Body of pancreas (tissue), 4 donors: ENCODE measurements at places on chromosomes 2 and 18. TPM values are rescaled to one million over a fixed set of nuclear protein-coding genes. Genes with fewer than 3 reads are reported as not detected.

GRCh38 chr2:75317316-75317715 is 118.0 kb upstream of the TACR1 start:
- H3K27me3 ChIP-seq = no peaks in the 10 kb centered on the region
- no peak for DNase-seq
- no peaks in the 10 kb centered on the region for H3K4me1 ChIP-seq

The ERFE gene
- not detected for total RNA-seq

GRCh38 chr2:173054466-173054865 is 21.2 kb upstream of the MAP3K20 start:
- no peak for DNase-seq
- H3K36me3 ChIP-seq = no peaks in the 10 kb centered on the region
- peaks cover 8% of the 10 kb centered on the region for H3K4me1 ChIP-seq
- H3K27me3 ChIP-seq = no peaks in the 10 kb centered on the region
- no peak overlapping the region for H3K4me3 ChIP-seq
- H3K27ac ChIP-seq = no peak overlapping the region

- no peak overlapping the region for H3K27ac ChIP-seq
- H3K4me3 ChIP-seq = no peak overlapping the region
- H3K36me3 ChIP-seq = no peaks in the 10 kb centered on the region
These were observed 56.7 kb downstream of the CYP26B1 start for GRCh38 chr2:72090781-72091482.

The GTF2A1L gene
- total RNA-seq = 1.0 TPM

The NYAP2 gene
- not detected for total RNA-seq

DNA sequence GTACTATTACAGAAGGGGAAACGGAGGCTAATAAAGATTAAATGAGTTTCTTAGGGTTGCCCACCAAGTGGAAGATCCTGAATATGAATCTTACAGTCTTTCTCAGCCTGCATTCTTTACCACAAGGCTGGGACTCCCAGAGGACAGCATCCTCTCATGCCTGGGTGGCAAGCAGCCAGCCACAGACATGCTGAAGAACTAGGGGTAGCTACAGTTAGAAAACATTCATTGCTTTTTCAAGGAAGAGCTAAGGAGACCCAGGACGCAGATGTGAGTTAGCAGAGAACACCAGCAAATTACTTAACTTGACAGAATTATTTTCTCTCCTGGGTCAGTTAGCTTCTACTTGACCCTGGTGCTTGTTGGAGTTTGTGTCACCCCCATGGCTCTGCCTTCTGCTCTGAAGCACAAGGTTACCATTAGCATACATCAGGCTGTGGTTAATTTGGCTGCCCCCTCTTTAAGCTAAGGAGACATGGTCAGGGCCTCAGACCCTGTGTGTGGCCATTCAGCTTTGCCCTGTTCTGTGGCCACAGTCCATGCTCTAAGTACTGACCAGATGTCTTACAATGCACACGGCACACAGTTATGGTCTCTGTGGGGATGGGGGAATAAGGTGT is 132.3 kb upstream of the TNP1 start:
- H3K36me3 ChIP-seq = no peaks in the 10 kb centered on the region
- DNase-seq = no peak
- H3K4me1 ChIP-seq = no peaks in the 10 kb centered on the region
- no peak overlapping the region for H3K4me3 ChIP-seq
- no peak overlapping the region for H3K27ac ChIP-seq
- H3K27me3 ChIP-seq = no peaks in the 10 kb centered on the region

The ANKRD44 gene
- total RNA-seq = 12.2 TPM

The ABCG8 gene
- not detected for total RNA-seq

The MREG gene
- 3.6 TPM for total RNA-seq

DNA sequence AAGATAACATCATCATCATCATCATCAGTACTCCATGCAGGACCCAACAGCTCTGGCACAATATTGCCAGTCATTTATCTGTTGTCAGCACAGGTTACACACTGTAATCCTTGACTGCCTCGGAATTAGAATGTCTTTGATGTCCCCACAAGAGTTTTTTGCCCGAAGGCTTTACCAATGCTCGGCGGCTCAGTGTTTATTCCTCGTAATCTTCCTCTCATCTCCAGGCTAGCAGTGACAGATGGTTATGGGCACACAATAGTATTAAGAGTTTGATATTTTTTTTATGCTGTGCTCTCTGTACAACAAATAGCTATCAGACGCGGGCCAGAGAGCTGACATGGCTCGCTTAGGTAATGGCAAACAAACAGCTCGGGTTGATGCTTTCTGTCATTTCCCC is 515.2 kb downstream of the ZEB2 start:
- no peak overlapping the region for H3K27ac ChIP-seq
- H3K27me3 ChIP-seq = no peaks in the 10 kb centered on the region
- no peak for DNase-seq
- H3K4me1 ChIP-seq = no peaks in the 10 kb centered on the region
- H3K36me3 ChIP-seq = no peaks in the 10 kb centered on the region
